ENCODE measurements at places on chromosomes 11 and 22.

DNA sequence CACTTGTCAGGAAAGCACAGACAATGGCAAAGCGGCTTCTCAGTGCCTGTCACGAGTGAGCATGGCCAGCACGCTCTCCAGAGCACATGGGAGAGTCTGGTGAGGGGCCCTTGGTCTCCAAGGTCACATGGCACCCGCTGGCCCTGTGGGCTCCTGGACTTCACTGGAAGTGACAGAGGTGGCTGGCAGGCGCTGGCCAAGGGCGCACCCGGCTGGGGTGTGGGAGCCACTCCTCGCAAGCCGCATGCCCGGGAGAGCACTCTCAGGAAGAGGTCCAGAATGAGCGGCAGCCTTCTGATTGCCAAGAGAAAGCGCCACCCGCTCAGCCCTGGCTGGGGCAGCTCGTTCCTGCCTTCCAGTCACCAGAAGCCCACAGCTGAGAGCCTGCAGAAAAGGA lies 17.1 kb upstream of the MOB2 start:
- no peak for DNase-seq

DNA sequence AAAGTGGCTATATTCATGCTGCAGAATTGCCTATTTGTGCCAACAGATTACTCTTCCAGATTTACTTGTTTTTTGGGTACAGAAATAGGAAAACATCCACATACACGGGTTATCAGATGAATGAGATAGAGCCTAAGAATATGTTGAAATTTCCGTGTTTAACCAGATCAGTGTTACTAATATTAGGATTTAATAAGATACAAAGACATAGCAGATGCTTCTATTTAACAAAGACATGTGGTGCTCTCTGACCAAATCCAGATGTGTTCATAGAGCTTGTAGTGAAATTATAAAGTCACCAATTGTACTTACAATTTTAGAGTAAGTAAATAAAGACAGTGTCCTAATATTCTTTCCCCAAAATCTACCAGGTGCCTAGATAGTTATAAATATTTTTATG lies 208.0 kb downstream of the CASP12 start:
- no peak for DNase-seq

DNA sequence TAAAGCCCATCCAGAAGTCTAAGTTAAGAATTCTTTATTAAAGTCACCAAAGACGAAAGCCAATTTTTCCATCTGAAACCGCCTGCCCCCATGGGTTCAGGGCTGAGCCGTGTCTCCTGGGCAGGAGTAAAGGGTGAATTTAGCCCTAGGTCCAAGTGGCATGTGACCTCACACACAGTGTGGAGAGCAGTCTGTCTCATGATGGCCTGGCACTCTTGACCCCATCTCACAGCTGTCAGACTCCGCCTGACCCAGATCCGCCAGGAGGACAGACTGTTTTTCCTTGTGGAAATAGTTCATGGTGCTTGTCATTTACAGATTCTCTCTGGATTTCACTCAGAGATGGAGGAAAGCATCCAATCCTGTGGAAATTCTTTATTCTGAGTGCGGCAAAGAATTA lies 109.7 kb downstream of the GALNT18 start:
- no peak for DNase-seq

DNA sequence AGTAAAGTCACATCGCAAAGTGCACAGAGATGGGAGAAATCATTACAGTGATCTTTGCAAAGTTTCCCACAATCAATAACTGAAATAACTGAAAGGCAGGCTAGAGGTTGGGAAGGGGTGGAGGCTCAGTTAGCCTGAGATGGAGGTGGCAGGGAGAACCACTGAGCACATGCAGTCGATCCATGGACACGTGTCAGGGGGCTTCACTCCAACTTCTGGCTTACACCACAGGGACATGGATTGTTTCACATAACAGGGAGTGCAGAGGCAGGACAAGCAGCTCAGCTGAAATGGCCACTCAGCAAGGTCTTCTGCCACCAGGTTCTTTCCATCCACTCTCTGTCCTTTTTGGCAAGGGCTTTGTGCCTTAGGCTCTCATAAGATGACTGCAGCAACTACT lies 35.1 kb upstream of the MICAL2 start:
- no peak for DNase-seq

GRCh38 chr11:1520663-1521267 lies 34.2 kb upstream of the MOB2 start:
- DNase-seq, result no peak

DNA sequence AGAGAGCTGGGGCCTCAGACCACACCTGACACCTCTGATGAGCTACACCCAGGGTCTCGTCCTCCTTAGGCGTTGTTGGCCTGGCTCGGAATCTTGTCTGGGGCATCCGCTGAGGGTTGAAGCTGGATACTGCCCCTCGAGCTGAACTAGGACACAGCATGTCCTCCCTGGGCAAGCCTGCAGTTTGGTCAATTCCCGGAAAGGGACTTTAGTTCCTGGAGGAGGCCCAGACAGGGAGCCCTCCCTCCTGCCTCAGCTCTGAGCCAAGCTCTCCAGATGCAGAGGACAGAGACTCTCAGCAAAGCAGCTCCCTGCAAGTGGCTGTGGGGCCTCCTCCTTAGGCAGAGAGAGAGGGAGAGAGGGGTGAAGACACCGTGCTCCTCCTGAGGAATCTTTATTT lies 4.9 kb downstream of the APOL3 start:
- DNase-seq, result no peak

DNA sequence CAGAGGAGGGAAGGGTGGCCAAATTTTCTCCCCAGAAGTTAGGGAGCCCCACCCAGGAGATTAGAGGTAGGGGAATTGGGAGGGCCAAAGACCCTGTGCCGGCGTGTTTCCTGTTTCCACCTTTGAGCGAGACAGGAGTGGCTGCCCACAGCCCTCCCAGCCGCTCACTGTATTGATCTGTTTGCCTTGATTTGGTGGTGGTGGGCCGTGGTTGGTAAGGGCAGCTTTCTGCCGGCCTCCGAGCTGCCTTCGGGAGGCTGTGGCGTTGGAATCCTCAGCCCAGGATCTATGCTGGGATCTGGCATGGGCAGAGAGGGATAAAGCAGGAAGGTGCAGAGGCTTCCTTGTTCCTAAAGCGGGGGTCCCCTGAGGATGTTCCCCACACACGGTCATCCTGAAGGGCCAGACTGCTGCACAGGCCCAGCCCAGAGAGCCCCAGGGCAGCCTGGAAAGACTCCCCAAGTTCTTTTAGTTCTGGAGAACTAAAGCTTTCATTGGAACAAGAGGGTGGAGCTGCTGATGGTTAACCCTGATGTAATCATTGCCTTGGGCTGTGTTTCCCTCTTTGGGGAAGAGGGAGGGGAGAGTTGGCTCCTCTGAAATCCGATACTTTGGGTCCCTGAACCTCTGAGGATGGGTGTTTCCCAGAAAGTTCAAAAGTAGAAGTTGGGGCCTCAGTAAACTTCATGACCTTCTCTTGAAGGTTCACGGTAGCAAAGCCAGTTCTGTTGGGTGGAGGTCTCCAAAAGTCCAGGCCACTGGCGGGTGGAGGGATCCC lies 7.2 kb downstream of the FAM83F start:
- DNase-seq, result no peak

- no peak for DNase-seq
Observed at GRCh38 chr11:7252683-7253213, 1.0 kb downstream of the SYT9 start.

- no peak for DNase-seq
Observed at GRCh38 chr11:123235117-123235655, 40.1 kb upstream of the CLMP start.

GRCh38 chr11:98536023-98536422 lies 484.7 kb upstream of the CNTN5 start:
- no peak for DNase-seq

DNA sequence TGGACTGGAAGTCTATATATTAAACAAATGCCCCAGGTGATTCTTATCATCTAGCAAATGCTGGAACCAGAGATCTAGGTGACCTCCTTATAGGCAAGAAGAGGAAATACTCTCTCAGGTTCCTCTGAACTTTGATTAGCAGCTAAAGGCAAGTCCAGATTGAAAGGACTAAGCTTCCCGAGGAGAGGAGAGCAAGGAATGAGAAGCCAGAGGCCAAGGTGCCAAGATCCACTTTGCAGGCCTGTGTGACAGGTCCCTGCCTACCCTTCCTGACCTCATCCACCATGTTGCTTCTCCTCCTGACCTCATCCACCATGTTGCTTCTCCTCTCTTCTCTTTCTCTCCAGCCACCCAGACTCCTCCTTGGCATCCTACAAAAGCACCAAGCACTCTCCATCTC lies 173.2 kb downstream of the LARGE1 start:
- DNase-seq, result no peak

GRCh38 chr11:66388780-66389386 lies 17.3 kb upstream of the SLC29A2 start:
- DNase-seq, result peak; percentile 57

GRCh38 chr11:2892215-2892966 lies 6.8 kb upstream of the CDKN1C start:
- DNase-seq, result peak; percentile 33

GRCh38 chr11:103234974-103235373 lies 125.7 kb downstream of the DYNC2H1 start:
- no peak for DNase-seq
